ENCODE measurements at places on chromosomes 16 and 17.
A peak's percentile ranks its signal among the peaks of the same experiment; 100 is the strongest.

DNA sequence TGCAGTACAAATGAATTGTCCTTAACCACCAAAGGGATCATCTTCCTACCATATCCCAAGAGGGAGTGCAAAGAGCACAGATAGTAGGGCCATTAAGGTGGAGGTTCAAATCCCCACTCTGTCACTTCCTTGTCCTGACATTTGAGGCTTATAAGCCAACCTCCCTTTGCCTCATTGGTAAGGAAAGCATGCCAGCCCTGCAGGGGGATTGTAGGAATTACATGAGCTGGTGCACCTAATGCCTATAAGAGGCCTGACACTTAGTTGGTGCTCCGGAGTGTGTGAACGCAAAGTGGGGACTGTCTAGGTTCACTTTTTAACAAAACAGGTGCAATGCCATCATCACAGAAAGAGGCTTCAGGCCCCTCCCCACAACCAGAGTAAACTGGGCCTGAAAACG is 374.4 kb downstream of the SNX29 start:
- no peak for DNase-seq

DNA sequence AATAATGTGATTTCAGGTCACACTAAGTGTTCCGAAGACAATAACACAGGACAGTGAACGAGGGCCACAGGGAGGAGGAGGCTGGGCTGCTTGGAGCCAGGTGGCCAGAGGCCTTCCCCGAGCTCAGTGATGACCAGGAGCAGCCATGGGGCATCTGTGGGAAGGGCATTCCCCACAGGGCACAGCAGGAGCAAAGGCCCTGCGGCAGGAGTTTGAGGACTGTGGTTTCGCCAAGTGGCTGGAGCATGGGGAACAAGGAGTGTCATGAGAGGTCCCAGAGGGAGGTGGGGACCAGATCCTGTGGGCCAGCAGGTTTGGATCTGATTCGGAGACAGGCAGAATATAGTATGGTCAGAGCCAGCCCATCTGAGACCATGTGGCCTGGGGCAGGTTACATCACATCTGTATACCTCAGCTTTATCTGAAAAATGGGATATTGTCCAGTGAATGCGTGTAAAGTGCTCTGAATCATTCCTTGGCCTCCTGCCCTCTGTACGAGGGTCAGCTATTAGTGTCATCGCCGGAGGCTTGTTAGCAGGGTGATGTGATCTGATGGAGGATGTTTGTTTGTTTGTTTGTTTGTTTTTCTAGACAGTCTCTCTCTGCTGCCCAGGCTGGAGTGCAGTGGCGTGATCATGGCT is 176.8 kb downstream of the KATNIP start:
- no peak for DNase-seq

DNA sequence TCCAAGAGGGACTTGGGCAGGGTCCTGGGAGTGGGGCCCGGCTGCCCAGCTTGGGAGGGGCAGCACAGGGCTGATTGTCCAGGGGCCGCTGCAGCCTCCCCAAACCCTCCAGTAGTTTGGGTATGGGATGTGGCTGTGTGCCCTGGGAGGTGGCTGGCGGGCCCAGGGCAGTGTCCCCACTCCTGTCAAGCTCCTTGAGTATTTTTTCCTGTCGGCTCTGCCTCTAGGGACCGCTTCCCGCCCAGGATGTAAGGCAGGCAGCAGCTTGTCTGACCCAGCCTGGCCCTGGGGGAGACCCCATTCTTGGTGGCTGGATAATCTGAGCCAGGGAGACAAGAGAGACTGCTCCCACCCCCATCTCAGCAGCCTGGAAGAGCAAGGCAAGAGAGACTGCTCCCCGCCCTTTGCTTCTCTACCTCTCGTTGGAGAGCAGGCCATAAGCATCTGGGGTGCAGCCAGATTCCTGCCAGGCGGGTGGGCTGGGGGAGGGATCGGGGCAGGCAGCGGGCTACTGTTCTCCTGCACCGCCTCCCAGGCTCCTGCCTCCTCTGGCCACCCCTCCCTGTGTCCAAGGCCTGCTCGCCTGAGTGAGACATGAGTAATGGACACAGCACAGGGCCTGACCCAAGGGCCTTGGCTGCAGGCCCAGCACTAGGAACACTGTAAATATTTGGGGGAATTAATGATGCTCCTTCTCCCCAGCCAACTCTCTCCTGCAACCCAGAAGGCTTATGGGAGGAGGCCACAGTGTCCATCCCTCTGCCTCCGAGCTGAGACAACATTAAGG is 18.4 kb upstream of the ITGA3 start:
- no peak for DNase-seq

GRCh38 chr16:85903559-85903958 is 4.6 kb downstream of the IRF8 start:
- no peak for DNase-seq

DNA sequence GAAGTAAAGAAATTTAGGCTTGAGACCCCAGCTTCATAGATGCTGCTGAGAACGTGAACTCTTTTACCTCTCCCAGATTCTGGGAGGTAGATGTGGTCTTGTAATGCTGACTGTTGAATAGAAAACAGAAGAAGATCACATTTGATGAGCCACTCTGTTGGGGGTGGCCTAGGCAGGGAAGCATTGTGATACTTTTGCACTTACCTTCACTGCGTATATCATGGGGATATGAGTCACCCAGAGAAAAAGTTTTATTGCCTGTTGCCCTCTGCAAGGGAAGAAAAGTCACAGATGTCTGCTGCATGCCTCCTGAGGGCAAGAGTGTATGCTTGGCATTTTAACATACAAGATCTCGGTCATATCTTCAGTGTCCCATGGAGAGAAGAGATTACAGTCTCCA is 365.4 kb downstream of the SNX29 start:
- DNase-seq, result no peak

GRCh38 chr16:30748634-30749445 is 615 bp downstream of the PHKG2 start:
- DNase-seq, result no peak

DNA sequence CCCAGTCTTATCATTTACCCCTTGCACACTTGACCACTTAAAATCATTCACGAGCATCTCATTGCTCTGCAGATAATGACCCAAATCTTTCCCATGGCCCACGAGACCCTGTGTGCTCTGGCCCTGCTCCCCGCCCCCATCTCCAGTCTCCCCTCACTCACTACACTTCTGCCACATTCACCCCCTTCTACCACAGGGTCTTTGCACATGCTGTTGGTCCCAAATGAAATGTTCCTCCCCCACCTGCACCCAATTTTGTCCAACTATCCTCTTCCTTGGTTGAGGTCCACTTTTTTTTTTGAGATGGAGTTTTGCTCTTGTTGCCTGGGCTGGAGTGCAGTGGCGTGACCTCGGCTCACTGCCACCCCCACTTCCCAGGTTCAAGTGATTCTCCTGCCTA is 39.2 kb downstream of the CCDC42 start:
- DNase-seq, result no peak

GRCh38 chr17:31674717-31675349 is 184.2 kb downstream of the COPRS start:
- peak; percentile 66 for DNase-seq

DNA sequence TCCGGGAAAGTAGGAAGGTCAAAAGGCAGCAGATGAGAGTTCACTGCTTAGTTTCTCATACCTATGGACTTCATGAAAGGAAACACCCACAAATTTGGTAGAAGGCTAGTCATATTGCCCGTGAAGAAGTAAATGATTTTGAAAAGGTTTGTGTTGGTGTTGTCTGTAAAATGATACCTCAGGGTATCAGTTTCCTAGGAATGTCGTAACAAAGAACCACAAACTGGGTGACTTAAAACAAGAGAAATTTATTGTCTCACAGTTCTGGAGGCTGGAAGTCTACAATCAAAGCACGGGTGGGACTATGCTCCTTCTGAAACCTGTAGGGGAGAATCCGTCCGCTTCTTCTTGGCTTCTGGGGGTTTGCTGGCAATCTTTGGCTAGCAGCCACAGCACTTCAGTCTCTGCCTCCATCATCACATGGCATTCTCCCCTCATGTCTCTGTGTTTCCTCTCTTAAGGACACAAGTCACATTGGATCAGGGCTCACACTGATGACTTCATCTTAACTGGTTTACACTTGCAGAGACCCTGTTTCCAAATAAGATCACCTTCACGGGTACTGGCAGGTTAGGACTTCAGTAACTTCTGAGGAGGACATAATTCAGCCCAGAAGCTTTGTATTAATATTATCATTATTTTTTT is 2.0 kb upstream of the NAE1 start:
- no peak for DNase-seq

- DNase-seq, result no peak
Observed at GRCh38 chr16:27572711-27573110, 22.8 kb downstream of the KATNIP start.

DNA sequence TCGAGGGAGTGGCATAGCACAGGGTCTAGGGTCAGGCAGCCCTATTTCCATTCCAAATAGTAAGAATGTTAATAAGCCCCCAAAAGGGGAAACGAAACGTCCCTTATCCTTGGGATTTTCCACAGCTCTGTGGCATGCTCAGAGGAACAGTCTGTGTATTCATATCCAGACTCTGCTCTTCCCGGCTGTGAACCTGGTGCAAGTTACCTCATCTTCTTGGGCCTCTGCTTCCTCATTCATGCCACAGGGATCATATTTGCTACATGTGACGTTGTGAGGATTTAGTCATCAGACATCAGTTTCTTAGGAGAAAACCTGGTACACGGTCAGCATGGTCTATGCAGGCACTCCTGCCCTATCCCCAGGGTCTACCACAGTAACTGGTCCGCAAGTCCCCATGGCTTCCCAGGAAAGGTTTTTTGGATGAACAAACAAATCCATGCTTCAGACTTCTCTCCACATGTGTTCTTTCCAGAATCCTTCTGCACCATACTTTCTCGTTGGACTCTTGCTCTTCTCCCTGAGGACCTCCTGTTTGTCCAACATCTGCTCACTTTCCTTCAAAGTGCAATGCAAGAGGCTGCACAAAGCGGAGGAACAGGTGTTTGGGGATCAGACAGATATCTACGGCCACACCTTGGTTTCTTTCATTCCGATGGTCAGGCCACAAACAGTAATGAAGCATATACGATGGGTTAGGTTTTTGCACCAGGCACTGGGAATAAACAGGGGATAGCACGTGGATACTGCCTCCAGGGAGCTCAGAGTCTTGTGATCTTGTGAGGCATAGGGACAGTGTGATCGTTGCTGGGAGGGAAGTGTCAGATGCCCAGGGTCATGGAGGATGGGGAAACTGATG is 17.7 kb downstream of the GLP2R start:
- no peak for DNase-seq

DNA sequence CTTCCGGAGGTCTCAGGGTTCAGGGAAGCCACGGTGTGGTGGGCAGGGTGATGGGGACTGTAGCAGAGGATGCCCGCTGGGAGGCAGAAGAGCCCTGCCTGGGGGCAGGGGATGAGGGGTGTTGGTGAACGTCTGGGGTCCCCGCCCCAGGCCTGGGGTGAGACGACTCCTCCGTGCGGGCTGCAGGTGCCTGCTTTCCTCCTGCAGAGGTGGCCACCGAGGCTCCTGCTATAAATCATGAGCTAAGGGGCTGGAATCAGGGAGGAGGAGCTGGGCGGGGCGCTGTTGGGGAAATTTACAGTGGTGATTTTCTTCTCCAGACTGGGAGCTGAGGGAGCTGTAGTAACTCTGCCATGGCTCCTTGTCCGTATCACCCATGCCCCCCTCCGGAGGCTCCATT is 167.0 kb downstream of the MRM1 start:
- DNase-seq, result no peak

DNA sequence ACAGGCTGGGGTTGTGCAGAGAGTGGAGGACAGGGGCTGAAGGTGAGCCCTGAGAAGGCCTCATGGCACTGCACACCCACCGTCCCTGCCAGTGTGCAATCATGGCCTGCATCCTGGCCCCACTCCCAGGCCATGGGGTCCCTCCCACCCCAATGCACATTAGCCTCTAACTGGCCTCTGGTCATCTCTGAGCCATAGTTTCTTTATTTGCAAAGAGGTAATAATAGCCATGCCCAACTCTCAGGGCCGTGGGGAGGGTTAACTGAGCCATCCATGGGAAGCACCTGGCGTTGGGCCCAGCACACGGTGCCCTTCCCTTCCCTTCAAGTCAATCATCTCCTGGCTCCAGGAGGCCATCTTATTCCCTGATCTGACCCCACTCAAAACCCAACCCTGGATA is 10.8 kb upstream of the ITGA3 start:
- DNase-seq, result no peak

GRCh38 chr16:30703971-30704370 is 5.0 kb downstream of the SRCAP start:
- no peak for DNase-seq

DNA sequence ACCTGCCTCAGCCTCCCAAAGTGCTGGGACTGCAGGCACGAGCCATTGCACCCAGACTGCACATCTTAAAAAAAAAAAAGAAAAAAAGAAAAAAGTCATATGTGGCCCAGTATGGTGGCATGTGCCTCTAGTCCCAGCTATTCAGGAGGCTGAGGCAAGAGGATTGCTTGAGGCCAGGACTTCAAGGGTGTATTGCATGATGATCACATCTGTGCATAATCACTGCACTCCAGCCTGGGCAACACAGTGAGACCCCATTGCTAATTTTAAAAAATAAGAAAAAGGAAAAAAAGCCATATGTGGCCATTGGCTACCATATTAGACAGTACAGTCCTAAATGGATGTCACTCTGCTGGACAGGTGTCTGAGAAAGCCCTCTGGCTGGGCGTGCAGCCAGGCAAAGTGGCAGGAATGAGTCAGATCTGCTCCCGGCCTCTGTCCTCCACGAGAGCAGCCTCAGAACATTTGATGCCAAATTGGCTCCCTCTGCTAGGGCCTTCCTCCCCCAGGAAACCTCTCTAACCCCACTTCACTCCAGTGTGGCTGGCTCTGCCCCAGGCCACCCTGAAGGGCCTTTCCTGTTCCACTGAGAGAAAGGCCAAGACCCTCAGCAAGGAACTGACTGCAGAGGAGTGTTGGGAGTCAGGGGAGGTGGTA is 14.7 kb downstream of the CA7 start:
- no peak for DNase-seq

- no peak for DNase-seq
Observed at GRCh38 chr16:77212741-77213541, 13.7 kb downstream of the SYCE1L start.

DNA sequence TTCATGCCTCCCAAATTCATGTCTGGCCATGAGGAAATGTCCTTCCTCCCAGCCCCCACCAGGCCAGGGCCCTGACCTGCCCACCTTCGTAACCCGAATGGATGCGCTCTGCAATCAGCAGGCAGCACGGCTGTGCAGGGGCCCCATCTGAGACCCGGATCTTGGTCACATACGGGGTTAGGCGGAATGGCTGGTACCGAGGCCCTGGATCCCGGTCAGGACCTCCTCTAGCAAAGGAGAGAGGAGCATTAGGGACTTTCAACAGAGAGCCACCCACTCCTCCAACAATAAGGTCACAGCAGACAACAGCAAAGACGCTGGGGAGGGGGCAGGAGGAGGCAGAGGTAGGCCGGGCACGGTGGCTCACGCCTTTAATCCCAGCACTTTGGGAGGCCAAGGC is 3.6 kb downstream of the PER1 start:
- no peak for DNase-seq

Data from kidney epithelial cell (primary cell).